BJ (cell line): ENCODE measurements at places on chromosomes 13 and 19.

DNA sequence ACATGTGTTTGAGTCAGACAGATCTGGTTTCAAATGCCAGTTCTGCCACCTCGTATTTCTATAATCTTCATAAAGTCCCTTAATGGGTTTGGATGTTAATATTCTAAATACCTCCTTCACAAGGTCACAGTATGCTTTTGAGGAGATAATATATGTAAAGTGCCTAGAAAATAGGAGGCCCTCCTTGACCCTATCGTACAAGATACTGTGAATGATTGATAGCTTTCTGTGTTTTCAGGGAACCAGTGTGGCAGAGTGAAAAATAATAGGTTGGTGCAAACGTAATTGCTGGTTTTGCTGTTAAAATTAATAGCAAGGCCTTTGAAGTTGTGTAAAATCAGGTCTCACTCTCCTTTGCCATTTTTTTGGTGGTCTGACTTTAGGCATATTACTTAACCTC, 77.5 kb upstream of the SCEL start:
- DNase-seq: no peak

DNA sequence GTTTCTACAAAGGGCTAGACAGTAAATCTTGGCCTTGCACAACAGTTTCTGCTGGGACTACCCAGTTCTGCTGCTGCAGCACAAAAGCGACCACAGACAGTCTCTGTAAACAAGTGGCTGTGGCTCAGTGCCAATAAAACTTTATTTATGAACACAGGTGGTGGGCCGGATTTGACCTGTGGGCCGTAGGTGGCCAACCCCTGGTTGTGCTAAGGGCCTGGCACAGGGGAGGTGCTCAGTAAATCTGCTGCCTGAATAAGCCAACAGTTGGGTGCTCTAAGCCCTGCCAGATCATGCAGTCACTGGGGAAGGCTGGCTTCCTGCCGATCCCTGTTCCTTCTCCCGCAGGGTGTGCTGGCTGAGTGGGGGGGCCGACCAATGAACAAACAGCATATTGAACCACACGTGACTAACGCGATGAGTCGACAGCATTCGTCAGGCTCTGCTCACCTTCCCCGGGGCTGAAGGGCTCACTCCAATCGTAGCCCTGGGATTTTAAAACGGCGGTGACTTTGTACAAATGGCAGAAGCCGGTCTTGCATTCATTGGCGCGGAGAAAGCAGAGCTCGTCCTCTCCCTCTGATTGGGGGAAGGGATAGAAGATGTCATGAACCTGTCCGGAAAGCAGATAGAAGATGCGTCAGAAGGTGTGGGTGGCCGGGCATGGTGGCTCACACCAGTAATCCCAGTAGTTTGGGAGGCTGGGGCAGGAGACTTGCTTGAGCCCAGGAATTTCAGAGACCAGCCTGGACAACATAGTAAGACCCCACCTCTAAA, 24.3 kb upstream of the MYDGF start:
- DNase-seq: peak; percentile 75

- DNase-seq: no peak
These were observed 938 bp downstream of the CYTH2 start for GRCh38 chr19:48469934-48470680.

DNA sequence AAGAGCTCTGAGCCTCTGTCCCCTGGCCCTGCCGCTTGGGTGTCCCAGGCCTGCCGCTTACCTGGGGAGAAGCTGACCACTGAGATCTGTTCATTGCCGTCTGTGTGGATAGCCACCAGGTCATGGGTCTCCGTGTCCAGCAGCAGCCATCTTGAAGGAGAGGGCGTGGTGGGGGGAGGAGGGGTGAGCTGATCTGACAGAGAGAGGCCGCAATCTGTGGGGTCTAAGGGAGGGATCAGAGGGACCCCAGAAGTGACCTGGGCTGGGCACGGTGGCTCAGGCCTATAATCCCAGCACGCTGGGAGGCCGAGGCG, 14.6 kb upstream of the GPR4 start:
- no peak for DNase-seq
